ENCODE measurements at places on chromosomes 7 and 10.

GRCh38 chr10:123479640-123480039 lies 186.5 kb upstream of the GPR26 start:
- peak; percentile 77 for DNase-seq

- no peak for DNase-seq
Measured at GRCh38 chr10:113337142-113337541, 215.7 kb upstream of the HABP2 start.

- DNase-seq: peak; percentile 17
Measured at GRCh38 chr7:86814661-86815379, 171.1 kb downstream of the GRM3 start.

DNA sequence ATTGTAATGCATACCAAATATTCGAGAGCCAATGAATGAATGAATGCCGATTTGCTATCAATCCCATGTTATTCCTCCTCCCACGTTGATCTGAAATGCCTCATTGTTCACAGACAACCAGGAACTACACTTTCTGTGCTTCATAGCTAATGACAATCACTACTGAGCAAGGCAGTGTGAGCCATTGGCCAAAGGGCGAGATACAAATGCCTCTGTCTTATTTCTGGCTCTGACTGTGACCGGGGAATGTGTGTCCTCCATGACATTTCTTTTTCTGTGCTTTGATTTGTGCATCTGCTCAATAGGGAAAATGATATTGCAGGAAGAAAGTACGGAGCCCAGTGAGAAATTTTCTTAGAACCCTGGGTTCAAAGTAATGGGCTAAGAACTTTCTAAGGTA lies 217.1 kb downstream of the CXCL12 start:
- no peak for DNase-seq

DNA sequence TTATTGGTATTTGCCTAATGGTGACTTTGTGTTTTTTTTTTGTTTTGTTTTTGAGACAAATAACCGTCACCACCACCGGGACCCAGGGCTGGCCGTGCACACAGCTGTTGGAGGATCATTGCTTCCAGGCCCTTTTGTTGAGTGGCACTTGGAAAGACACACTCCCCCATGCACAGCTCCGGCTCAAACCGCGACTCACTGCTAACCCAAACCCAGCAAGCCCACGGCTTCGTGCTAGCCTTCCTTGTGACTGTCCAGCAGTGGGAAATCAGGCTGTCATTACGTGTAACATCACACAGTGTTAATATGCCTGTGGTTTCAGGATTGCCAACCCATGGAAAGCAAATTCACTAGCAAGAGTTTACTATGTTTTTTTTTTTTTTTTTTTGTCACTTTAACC lies 17.4 kb downstream of the BNIP3 start:
- no peak for DNase-seq

DNA sequence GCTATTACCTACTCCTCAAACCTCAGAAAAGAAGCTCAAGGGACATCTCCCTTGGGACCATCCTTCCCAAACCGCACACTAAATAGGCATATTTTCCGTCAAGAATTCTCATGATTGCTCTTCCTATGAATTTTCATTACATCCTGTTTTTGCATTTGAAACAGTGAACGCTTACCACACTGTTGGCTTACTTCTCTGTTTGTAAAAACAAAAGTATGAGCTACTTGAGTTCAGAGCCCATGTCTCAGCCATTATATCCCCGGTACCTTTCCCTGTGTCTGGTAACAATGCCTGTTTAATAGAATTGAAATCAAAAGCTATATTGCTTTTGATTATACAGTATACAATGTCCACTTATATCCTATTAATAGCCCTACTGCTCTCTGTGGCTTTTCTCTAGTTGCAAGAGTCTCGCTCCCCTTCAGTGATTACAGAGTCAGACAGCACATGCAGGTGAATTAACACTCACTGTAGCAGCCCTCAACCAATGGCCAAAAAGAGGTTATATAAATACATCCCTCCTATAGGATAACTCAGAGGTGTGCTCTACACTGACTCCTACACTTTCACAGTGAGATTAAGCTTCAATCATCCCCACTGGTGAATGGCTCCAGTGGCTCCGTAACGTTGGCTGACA lies 264.4 kb downstream of the SORCS1 start:
- DNase-seq: no peak

GRCh38 chr7:155685791-155686160 lies 41.3 kb downstream of the RBM33 start:
- no peak for DNase-seq

DNA sequence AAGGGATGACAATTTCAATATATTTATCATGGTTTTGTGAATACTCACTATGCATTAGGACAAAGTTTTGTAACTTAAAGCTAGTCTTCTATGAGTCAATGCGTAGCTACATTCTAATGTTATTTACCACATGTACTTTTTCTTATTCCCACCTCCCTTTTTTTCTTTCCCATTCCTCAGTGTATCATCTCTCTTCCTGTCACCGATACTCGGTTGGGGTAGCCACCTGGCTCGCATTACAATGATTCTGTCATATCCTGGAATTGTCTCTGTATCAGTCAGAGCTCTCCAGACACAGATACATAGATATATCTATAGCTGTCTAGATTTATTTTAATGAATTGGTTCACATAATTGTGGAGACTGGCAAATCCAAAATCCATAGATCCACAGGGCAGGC lies 9.8 kb upstream of the RALA start:
- DNase-seq: no peak

DNA sequence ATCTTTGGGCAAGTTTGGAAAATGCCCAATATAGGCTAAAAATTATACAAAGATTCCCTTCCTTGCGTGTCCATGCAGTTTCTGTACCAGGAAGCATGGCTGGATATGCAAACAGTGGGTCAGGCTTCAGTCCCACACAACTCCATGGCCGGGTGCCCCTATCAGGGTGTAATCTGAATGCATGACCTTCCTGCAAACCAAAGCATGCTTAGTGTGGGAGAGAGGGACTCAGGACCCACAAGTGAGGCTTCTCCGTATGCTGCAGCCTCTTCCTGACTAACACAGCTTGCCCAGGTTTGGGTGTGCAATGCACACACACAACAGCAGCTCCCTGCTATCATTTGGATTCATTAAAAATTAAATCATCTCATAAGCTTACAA lies 8.5 kb downstream of the AKR1B10 start:
- no peak for DNase-seq

DNA sequence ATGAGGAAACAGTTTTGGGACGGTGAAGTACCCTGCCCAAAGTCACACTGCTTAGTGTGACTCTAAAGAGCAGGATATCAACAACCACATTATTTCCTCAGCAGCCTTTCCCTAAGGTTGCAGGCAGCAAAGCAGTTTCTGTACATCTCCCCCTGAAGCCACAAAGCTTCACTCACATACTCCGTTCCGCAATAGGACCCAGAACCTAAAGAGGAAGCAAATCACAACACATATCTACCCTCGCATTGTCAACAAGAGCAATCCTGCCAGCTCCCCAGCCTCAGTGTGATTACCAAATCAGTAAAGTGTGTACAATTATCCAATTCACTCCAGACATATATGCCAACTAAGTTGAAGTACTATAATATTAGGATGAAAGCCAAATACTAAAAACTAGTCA lies 30.8 kb downstream of the VAX1 start:
- DNase-seq: no peak

- peak; percentile 28 for DNase-seq
Measured at GRCh38 chr7:98281757-98282606, 496 bp downstream of the BRI3 start.

DNA sequence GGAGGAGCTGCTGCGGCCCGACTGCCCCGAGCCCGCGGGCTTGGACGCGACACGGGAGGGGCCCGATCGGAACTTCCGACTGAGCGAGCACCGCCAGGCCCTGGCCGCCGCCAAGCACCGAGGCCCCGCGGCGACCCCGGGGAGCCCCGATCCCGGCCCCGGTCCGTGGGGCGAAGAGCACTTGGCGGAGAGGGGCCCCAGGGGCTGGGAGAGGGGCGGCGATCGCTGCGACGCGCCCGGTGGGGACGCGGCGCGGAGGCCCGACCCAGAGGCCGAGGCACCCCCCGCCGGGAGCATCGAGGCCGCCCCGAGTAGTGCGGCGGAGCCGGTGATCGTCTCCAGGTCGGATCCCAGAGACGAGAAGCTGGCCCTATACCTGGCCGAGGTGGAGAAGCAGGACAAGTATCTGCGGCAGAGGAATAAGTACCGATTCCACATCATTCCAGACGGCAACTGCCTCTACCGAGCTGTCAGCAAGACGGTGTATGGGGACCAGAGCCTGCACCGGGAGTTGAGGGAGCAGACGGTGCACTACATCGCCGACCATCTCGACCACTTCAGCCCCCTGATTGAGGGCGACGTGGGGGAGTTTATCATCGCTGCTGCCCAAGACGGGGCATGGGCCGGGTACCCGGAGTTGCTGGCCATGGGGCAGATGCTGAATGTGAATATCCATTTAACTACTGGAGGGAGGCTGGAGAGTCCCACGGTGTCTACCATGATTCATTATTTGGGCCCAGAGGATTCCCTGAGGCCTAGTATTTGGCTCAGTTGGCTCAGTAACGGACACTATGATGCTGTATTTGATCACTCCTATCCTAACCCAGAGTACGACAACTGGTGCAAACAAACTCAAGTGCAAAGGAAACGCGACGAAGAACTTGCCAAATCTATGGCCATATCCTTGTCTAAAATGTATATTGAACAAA lies 1.4 kb downstream of the OTUD1 start:
- DNase-seq: no peak

GRCh38 chr7:118005026-118005425 lies 131.8 kb upstream of the CTTNBP2 start:
- DNase-seq: no peak

GRCh38 chr10:124745673-124746072 lies 1.5 kb upstream of the FAM53B start:
- DNase-seq: peak; percentile 87
